ENCODE measurements at places on chromosomes 4 and X. TPM values are rescaled to one million over a fixed set of nuclear protein-coding genes. Genes with fewer than 3 reads are reported as not detected.

DNA sequence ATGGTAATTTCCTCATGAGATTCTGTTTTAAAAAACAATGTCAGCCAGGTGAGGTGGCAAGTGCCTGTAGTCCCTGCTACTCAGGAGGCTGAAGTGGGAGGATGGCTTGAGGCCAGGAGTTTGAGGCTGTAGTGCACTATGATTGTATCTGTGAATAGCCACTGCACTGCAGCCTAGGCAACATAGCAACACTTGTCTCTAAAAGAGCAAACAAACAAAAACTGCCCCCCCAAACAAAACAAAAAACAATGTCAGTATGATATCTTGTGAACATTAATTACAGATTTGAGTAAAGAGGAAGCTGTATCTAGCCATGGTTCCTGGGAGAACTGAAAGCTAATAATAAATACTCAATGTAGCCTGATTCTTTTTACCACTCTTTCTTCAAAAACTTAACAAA lies 6.8 kb upstream of the MSL3 start:
- DNase-seq: no peak

DNA sequence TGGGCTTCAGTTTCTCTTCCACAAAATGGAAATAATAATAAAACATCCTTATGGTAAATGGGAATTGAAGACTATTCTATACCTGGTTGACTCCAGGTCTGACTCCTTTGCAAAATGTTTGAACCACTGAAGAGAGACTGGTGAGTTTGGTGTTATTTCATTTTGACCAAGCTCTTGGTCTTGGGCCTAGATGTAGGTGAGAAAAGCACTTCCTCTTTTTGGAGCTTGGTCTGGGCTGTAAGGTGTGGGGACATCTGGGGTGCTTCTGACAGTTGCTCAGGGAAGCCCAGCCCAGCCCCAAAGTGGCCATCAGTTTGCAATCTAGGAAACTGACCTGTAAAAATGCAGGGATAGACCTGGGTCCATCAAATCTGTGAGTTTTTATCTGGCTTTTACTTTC lies 26.8 kb upstream of the SOD3 start:
- DNase-seq: no peak

DNA sequence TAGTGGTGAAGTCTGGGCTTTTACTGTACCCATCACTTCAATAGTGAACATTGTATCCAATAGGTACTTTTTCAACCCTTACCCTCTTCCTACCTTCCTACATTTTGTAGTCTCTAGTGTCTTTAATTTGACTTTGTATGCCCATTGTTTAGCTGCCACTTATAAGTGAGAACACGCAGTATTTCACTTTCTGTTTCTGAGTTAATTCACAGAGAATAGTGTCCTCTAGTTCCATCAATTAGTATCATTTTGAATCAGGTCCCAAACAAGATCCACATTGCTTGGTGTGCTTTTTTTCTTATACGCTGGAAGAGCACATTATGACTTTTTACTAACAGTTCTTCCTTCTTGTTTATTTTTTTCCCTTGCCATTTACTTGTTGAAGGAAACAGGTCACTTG lies 176.0 kb upstream of the WDFY3 start:
- DNase-seq: no peak

- no peak for DNase-seq
Measured at GRCh38 chrX:5810636-5811035, 418.0 kb downstream of the NLGN4X start.

DNA sequence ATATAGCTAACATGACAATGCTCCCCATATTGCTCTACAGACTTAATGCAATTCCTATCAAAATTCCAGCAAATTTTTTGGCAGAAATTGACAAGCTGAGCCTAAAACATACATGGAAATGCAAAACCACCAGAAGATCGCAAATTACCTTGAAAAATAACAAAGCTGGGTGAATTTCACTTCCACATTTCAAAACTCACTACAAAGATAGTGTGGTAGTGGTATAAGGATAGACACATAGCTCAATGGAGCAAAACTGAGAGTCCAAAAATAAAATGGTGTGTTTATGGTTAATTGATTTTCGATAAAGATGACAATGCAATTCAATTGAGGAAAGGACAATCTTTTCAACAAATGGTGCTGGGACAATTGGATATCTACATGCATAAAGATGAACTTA lies 65.8 kb downstream of the SLC9A7 start:
- DNase-seq: no peak

GRCh38 chr4:173517781-173518424 lies 12.1 kb downstream of the HAND2 start:
- DNase-seq: no peak

HMX1 gene
- not detected for polyA plus RNA-seq

DNA sequence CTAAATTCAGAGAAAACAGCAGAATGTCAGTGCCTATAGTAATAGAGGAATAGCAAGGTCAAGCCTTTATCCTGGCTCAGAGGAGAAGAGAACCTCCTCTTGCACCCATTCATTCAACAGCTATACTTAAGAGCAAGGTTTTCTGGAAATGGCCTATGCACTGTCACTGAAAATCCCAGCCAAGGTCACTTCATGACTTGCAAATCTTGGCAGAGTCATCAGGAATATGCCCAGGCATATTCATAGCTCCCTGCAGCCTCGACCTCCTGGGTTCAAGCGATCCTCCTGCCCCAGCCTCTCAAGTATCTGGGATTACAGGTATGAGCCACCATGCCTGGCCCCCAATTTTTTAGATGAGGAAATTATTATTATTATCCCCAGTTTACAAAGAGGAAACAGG lies 35.8 kb upstream of the NOCT start:
- no peak for DNase-seq

PCYT1B gene
- polyA plus RNA-seq: 0.02 TPM

GRCh38 chrX:387729-388128 lies 1.0 kb upstream of the PPP2R3B start:
- peak; percentile 84 for DNase-seq

DNA sequence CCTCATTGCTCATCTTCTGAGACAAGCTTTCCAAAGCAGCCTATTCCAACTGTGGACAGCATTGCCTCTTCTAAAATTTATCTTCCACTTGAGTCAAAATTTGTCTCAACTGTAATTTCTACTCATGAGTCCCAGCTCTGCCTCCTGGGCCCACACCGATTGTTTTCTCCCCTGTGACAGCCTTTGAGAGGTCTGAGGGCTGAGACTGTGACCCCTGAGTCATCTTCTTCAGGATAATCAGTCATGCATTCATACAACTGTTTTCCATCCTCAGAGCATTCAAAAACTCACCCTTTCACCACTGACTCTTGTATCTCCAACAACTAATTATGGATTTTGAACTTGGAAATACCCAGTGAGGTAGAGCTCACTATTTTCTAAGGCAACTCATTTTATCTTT lies 228.1 kb downstream of the EDA2R start:
- no peak for DNase-seq

DNA sequence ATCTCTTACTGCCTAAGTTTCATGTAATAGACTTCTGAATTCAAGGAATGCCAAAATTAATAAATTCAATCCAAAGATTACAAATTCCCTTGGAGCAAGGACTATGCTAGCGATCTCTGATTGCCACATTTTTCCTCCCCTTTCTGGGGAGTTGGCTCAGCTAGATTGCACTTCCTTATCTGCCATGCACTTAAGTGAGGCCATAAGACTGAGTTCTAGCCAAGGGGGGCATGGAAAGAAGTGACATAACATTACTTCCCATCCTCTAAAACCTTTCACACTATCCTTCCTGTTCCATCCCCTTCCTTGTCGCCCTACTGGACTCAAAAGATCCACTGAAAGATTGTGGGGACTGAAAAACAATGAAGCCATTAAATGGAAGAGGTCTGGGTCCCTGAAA lies 53.8 kb upstream of the TXK start:
- DNase-seq: no peak

AKAP17A gene
- 36.6 TPM for polyA plus RNA-seq

DNA sequence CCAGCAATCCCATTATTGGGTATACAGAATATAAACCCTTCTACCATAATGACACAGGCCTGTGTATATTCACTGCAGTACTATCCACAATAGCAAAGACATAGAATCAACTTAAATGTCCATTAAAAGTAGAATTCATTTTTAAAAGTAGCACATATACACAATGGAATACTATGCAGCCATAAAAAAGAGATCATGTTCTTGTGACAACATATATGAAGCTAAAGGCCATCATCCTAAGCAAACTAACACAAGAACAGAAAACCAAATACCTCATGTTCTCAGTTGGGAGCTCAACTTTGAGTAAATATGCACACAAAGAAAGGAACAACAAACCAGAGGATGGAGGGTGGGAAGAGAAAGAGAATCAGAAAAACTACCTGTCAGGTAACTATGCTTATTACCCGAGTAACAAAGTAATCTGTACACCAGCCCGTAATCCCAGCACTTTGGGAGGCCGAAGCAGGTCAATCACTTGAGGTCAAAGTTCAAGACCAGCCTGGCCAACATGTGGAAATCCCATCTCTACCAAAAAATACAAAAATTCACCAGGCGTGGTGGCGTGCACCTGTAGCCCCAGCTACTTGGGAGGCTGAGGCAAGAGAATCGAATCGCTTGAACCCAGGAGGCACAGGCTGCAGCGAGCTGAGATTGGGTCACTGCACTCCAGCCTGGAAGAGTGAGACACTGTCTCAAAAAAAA lies 22.8 kb downstream of the DHX15 start:
- DNase-seq: no peak

GRCh38 chr4:169566021-169566818 lies 46.2 kb downstream of the NEK1 start:
- no peak for DNase-seq

PLS3 gene
- polyA plus RNA-seq: 20.3 TPM

DNA sequence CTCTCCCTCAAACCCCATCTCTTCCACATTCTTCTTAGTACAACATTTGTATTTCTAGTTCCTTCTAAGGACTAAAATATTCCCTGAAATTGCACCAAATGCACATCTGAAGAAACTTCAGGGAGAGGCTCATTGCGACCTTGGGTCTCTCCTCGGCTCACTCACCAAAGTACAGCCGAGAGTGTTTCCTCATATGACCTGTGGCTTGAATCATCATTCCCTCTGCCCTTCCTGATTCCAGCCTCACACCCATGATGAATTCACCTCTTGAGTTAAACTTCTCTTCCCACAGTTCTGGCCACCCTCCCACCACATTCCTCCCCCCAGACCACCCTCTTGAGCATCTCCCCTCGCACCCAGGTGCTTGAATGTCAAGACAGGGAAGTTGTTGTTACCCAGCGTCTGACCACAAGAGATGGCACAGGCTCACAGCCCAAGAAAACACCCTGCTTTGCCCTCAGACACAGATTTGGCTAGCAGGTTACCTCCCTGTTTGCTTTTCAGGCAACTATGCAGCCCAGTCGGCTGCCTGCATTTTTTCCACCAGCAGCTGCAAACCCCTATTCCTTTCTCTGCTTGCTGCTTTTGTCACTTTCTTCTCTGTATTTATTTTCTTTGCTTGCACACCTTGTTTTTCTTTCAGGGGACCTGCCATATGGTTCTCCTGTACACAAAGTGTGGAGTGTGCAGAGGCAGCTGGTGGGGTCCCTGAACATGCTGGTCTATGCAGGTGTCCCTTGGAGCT lies 214.8 kb downstream of the SPATA18 start:
- DNase-seq: no peak

DNA sequence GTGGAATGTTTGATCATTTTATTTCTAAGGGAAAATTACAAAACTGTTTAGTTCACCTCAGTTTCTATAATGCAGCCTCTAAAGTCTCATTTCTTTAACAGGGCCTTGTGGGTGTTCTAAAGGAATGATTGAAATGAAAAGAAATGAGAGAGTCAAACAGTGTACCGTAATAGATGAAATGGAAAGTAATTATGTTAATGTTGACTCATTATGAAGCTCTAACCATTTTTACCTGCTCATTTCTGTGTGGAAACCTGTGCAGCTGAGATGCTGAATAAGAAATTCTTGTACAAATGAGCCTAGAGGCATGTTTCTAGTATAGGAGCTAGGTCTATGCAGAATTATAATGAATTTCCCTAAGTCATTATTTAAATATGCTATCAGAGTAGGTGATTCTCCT lies 45.2 kb upstream of the RPA4 start:
- DNase-seq: no peak

SSR4 gene
- 488 TPM for polyA plus RNA-seq

- DNase-seq: no peak
Measured at GRCh38 chr4:127335073-127335620, 297.6 kb upstream of the INTU start.

GRCh38 chr4:100936661-100937375 lies 410.5 kb downstream of the PPP3CA start:
- DNase-seq: no peak

SH3RF1 gene
- polyA plus RNA-seq: 2.3 TPM

GRCh38 chr4:137359691-137360315 lies 172.5 kb downstream of the PCDH18 start:
- DNase-seq: no peak

COX7B2 gene
- not detected for polyA plus RNA-seq

DNA sequence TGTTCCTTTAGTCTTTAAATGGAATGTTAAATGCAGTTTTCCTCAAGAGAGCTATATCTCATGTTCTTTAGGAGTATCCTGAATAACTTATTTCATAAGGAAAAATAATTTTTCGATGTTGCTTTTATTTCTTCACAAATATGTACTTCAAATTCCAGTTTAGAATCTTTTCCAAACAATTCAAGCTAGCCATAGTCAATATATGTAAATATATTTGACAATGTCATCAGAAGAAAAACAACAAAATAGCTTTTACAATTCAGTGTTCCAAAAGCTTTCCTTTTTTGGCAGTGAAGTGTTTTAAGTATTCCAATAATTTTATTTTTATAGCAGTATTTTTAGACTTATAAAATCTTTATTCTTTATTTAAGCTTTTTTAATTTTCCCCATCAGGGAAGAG lies 1532.0 kb downstream of the PCDH18 start:
- no peak for DNase-seq

GRCh38 chr4:26780539-26780938 lies 80.1 kb upstream of the STIM2 start:
- no peak for DNase-seq

KCND1 gene
- polyA plus RNA-seq: 2.3 TPM
